ENCODE measurements at places on chromosomes 7 and 10.

- no peak for DNase-seq
Observed at GRCh38 chr10:130914367-130914766, 397.2 kb downstream of the TCERG1L start.

GRCh38 chr10:14507176-14507575 is 176.5 kb upstream of the FRMD4A start:
- no peak for DNase-seq

GRCh38 chr7:155365146-155365874 is 67.6 kb downstream of the INSIG1 start:
- DNase-seq = no peak

DNA sequence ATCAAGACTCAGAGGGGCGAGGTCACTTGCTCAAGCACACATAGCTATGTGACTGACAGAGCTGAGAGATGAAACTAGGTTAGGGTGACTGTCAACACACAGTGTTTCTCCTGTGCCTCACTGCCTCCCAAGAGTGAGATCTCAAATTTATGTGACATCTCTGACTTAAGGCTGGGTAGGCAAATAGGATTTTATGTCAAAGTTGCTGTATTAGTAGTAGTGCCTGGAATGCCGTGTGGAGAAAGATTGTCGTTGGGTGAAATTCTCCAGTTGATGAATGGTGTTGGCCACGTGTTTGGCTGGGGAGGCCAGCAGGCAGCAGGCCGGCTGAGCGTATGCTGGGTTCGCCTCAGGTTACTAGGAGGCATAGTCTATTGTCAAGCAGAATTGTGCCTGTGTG is 148.3 kb upstream of the BMPER start:
- no peak for DNase-seq

DNA sequence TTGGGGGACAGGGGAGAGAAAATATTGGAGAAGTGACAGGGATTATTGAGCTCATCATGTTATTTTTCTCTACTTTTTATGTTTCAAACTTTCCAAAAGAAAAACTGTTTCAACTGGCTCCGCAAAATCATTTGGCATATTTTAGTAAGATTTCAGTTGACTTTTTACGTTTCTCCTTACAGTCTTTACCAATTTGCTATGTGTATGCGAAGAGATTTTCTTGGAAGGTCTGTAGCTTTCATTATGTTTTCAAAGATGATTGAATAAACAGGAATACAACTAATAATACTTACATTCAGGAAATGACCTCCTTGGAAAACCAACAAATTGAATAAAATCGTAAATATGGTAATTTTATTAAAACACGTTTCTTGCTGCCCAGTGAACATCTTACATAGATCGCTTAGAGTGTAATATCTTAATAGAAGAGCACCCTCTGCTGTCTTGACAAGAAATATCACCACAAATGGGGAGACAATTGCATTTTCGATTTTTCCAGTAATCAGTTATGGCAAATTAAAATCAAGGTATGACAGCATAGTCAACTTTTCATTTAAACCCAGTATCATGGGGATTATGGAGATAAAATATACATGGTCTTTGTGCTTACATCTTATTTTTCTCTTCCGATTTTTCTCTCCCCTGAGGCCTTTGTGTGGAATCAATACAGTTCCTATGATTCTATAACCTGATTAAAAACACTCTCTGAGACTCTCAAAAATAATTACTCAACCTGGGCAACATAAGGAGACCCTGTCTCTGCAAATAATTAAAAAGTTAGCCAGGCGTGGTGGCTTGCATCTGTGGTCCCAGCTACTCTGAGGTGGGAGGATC is 43.1 kb downstream of the MBL2 start:
- no peak for DNase-seq

GRCh38 chr7:158492367-158492764 is 95.3 kb downstream of the PTPRN2 start:
- DNase-seq = no peak

DNA sequence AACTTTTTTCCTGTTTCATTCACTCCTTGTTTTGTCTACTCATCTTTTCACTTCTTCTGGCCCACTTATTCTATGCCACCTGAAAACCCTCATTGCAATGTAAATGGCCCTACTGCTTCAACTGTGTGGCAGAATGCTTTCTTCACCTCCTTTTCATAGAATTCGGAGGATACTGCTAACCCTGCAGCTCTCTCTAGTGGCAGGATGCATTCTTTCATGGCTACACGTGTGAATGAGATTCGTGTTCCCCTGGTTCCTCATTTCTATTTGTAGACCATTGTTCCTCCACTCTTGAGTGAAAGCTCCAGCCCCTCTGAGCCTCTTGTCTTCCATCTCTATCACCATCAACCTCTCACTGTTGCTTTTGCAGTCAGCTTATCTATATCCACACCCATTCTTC is 20.9 kb upstream of the CYP26C1 start:
- DNase-seq = no peak

All from esophagus squamous epithelium (tissue), 5 donors.